Activated CD8-positive, alpha-beta T cell treated with anti-CD3 and anti-CD28 coated beads, Interleukin-2, amount 10 ng/mL, durations not matched to agents 7 days and 5 days (primary cell): ENCODE measurements at places on chromosomes 7 and 10. TPM values are rescaled to one million over a fixed set of nuclear protein-coding genes. Genes with fewer than 3 reads are reported as not detected.

DNA sequence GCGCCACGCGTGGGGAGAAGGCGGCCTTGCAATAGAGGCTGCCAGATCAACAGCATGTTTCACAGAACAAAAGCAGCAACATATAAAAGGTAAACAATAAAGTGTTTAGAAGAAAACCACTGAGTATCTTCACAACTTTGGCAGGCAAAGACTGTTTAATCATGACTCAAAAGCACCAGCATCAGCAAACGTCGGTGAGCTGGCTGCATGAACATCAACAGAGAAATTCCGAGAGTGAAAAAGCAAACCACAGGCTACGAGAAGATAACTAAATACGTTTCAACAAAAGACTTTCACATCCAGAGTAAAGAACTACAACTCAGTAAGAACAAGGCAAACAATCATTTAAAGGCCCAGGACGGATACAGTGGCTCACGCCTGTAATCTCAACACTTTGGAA lies 172.0 kb downstream of the MAD1L1 start:
- H3K27me3 ChIP-seq = no peaks in the 10 kb centered on the region
- DNase-seq = no peak
- H3K27ac ChIP-seq = no peak overlapping the region
- H3K4me3 ChIP-seq = no peak overlapping the region

DNA sequence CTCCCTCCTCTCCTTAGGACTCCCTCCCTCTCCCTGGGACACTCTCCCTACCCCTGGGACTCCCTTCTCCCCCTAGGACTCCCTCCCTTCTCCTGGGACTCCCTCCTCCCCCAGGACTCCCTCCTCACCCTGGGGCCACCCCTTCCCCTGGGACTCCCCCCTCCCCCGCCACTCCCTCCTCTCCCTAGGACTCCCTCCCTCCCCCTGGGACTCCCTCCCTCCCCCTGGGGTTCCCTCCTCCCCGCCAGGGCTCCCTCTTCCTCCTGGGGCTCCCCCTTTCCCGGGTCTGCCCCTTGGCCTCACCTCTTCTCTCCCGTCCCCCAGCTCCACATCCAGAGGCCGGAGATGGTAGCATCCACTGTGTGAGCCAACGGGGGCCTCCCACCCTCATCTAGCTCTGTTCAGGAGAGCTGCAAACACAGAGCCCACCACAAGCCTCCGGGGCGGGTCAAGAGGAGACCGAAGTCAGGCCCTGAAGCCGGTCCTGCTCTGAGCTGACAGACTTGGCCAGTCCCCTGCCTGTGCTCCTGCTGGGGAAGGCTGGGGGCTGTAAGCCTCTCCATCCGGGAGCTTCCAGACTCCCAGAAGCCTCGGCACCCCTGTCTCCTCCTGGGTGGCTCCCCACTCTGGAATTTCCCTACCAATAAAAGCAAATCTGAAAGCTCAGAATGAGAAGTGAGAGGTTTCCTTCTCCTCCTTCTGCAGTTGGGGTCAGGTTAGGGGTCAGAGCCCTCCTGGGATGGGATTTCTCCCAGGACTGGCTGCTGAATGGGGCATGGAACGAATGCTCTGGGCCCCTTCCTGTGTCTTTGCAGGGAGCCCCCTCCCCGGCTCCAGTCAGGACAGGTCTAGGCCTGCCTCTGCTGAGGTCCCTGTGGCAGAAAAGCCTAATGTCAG lies 1.4 kb upstream of the MUC17 start:
- no peaks in the 10 kb centered on the region for H3K36me3 ChIP-seq
- H3K27me3 ChIP-seq = no peaks in the 10 kb centered on the region
- peaks cover 25% of the 10 kb centered on the region for H3K4me1 ChIP-seq
- H3K27ac ChIP-seq = peak overlapping the region; percentile 78
- no peak for DNase-seq

DNA sequence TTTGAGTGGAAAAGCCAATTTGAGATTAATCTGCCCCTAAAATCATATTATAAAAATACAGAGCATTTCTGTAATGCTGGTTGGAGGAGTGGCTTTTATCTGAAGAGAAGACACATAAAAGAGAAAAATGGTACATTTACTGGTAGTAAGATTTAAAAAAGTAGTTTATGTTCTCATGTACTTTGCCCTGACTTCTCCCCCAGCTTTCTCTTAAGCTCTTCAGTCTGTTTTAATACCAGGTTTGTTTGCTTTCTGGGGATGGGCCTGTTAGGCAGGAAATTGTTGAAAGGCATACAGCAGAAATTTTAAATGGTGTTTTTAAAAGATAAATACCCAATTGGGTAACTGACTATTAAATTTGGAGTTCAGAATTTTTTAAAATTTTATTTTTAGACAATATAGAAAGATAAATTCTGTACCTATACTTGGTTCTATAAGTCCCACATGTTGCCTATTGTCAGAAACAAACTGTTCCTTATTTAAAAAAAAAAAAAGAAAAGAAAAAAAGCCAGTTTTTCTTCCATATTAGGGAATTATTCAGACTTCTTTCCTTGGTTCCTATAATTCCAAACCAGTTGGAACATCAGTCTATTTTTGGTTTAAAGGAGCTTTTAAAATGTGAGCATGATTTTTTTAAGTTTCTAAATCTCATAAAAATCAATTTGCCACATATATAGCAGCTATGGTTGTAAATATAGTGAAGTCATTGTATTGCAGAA lies 136.6 kb downstream of the ARID5B start:
- H3K36me3 ChIP-seq = peaks cover 35% of the 10 kb centered on the region
- DNase-seq = no peak

DNA sequence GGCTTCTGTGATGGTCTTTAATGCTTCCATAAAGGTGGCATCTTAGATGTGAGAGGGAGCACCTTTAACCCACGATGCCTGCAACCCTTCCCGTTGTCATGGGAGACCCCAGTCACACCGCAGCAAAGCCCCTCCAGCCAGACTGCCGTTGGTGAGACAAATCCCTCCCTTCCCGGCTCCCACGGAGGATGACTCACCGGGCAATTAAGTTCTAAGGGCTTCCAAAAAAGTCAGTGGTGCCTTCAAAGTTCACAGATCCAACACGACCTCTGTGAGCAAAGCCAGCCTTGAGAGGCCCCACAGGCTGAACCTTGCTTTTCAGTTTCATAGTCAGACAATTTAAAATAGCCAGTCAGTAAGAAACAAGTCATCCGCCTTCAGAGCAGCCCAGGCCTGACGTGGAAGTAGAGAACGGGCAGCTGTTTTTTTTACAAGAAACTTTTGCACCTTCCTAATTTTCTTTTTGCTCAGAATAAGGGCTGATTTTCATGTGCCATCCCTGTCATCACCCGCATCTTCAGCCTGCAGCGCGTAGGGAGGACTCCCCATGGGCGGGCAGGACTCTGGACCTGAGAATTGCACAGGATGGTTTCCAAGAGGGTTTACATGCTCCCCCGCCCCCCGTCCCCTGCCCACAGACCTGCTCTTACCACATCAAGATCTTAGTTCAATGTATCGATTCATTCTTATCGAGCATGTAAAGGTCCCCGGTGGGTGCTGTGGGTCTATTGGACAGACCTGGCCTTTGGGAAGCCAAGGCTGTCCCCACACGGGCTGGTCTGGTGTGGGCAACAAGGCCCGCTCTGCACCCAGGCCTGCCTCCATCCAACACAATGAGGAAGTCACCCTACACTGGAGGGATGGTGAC lies 333.9 kb downstream of the DNAJB6 start:
- H3K36me3 ChIP-seq = no peaks in the 10 kb centered on the region
- no peak for DNase-seq
- peaks cover 14% of the 10 kb centered on the region for H3K4me1 ChIP-seq
- H3K27ac ChIP-seq = no peak overlapping the region

GRCh38 chr7:100793806-100794660 lies 33.3 kb downstream of the EPHB4 start:
- H3K4me1 ChIP-seq = no peaks in the 10 kb centered on the region
- H3K27ac ChIP-seq = no peak overlapping the region
- DNase-seq = no peak
- no peak overlapping the region for H3K4me3 ChIP-seq
- no peaks in the 10 kb centered on the region for H3K27me3 ChIP-seq

- H3K4me1 ChIP-seq = peaks cover 13% of the 10 kb centered on the region
- H3K4me3 ChIP-seq = no peak overlapping the region
- no peaks in the 10 kb centered on the region for H3K36me3 ChIP-seq
- no peaks in the 10 kb centered on the region for H3K27me3 ChIP-seq
- H3K27ac ChIP-seq = no peak overlapping the region
These were observed 71.1 kb downstream of the INPP5A start for GRCh38 chr10:132608511-132609195.

DNA sequence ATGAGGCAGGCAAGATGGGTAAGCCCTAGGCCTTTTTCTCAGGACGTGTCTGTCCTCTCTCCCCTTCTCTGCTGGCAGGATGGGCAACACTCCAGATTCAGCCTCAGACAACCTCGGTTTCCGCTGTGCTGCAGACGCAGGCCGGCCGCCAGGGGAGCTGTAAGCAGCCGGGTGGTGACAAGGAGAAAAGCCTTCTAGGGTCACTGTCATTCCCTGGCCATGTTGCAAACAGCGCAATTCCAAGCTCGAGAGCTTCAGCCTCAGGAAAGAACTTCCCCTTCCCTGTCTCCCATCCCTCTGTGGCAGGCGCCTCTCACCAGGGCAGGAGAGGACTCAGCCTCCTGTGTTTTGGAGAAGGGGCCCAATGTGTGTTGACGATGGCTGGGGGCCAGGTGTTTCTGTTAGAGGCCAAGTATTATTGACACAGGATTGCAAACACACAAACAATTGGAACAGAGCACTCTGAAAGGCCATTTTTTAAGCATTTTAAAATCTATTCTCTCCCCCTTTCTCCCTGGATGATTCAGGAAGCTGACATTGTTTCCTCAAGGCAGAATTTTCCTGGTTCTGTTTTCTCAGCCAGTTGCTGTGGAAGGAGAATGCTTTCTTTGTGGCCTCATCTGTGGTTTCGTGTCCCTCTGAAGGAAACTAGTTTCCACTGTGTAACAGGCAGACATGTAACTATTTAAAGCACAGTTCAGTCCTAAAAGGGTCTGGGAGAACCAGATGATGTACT lies 13.1 kb downstream of the PHKG1 start:
- H3K36me3 ChIP-seq = peaks cover 35% of the 10 kb centered on the region
- no peaks in the 10 kb centered on the region for H3K4me1 ChIP-seq
- no peak for DNase-seq
- H3K4me3 ChIP-seq = no peak overlapping the region
- no peaks in the 10 kb centered on the region for H3K27me3 ChIP-seq
- no peak overlapping the region for H3K27ac ChIP-seq

GRCh38 chr7:141039376-141039775 lies 24.6 kb upstream of the MRPS33 start:
- H3K36me3 ChIP-seq = no peaks in the 10 kb centered on the region
- DNase-seq = no peak
- H3K4me3 ChIP-seq = no peak overlapping the region
- H3K27me3 ChIP-seq = peaks cover 12% of the 10 kb centered on the region
- H3K4me1 ChIP-seq = no peaks in the 10 kb centered on the region

GRCh38 chr7:152476551-152476950 lies 40.7 kb upstream of the KMT2C start:
- DNase-seq = no peak
- no peaks in the 10 kb centered on the region for H3K4me1 ChIP-seq
- no peak overlapping the region for H3K27ac ChIP-seq

- no peak for DNase-seq
- no peak overlapping the region for H3K27ac ChIP-seq
- H3K4me3 ChIP-seq = no peak overlapping the region
- peaks cover 35% of the 10 kb centered on the region for H3K4me1 ChIP-seq
- peaks cover 14% of the 10 kb centered on the region for H3K27me3 ChIP-seq
- no peaks in the 10 kb centered on the region for H3K36me3 ChIP-seq
These were observed 13.8 kb downstream of the CYTH3 start for GRCh38 chr7:6258440-6259182.

GRCh38 chr10:66926841-66927240 lies 1.0 kb downstream of the LRRTM3 start:
- H3K4me1 ChIP-seq = no peaks in the 10 kb centered on the region
- H3K4me3 ChIP-seq = no peak overlapping the region
- no peak overlapping the region for H3K27ac ChIP-seq
- peaks cover 32% of the 10 kb centered on the region for H3K27me3 ChIP-seq

GRCh38 chr7:4919969-4920766 lies 36.7 kb upstream of the RADIL start:
- no peaks in the 10 kb centered on the region for H3K27me3 ChIP-seq
- no peaks in the 10 kb centered on the region for H3K36me3 ChIP-seq
- no peaks in the 10 kb centered on the region for H3K4me1 ChIP-seq
- no peak for DNase-seq

GRCh38 chr7:30173058-30173897 lies 38.5 kb downstream of the MTURN start:
- no peaks in the 10 kb centered on the region for H3K36me3 ChIP-seq
- H3K4me1 ChIP-seq = no peaks in the 10 kb centered on the region
- no peak overlapping the region for H3K4me3 ChIP-seq
- no peak for DNase-seq

GRCh38 chr10:125982260-125982948 lies 86.0 kb downstream of the FANK1 start:
- H3K27ac ChIP-seq = no peak overlapping the region
- H3K27me3 ChIP-seq = no peaks in the 10 kb centered on the region
- peak; percentile 24 for DNase-seq
- H3K36me3 ChIP-seq = no peaks in the 10 kb centered on the region
- H3K4me1 ChIP-seq = no peaks in the 10 kb centered on the region

- DNase-seq = no peak
- peaks cover 6% of the 10 kb centered on the region for H3K36me3 ChIP-seq
- peak overlapping the region; percentile 94 for H3K4me3 ChIP-seq
- H3K27ac ChIP-seq = peak overlapping the region; percentile 95
- no peaks in the 10 kb centered on the region for H3K27me3 ChIP-seq
- peaks cover 46% of the 10 kb centered on the region for H3K4me1 ChIP-seq
These were observed 1.2 kb downstream of the TASOR2 start for GRCh38 chr10:5685764-5686240.

DNA sequence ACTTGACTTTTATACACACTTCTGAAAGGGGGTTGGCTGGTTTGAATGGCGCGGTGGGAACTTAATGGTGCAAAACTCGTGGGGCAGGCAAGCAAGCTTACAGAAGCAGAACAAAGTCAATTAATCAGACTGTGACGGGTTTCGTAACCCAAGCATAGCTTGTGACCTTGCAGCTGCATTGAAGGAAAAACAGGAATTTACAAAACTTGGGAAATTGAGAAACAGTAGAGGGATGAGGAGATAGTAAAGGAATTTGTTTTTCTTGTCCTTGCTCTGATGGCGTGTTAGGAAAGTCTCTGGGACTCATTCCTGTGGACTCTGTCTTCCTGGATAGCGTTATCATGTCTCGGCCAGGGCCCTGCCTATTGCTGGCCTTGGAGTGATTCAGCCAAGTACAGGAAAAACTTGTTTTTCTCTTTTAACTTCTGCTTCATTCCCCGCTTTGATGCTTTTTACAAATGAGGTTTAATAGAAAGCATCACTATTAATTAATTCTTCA lies 220.0 kb upstream of the KCND2 start:
- H3K36me3 ChIP-seq = no peaks in the 10 kb centered on the region
- no peak overlapping the region for H3K4me3 ChIP-seq
- H3K27ac ChIP-seq = no peak overlapping the region
- H3K27me3 ChIP-seq = no peaks in the 10 kb centered on the region

- peak; percentile 55 for DNase-seq
- H3K27me3 ChIP-seq = no peaks in the 10 kb centered on the region
- H3K4me1 ChIP-seq = peaks cover 75% of the 10 kb centered on the region
- peaks cover 4% of the 10 kb centered on the region for H3K36me3 ChIP-seq
- H3K4me3 ChIP-seq = peak overlapping the region; percentile 67
These were observed 10.2 kb upstream of the IL2RA start for GRCh38 chr10:6072215-6072934.

HTR7 gene
- not detected for total RNA-seq

CPXM2 gene
- not detected for total RNA-seq

PDIA4 gene
- 92.2 TPM for total RNA-seq

BICC1 gene
- not detected for total RNA-seq

CPA2 gene
- not detected for total RNA-seq

ANXA8 gene
- total RNA-seq = not detected

SPACDR gene
- 3.6 TPM for total RNA-seq

STK32C gene
- total RNA-seq = 21.1 TPM

ASB4 gene
- not detected for total RNA-seq

UPK3B gene
- total RNA-seq = 0.68 TPM

CRYGN gene
- 0.34 TPM for total RNA-seq

C10orf62 gene
- total RNA-seq = not detected

SLC4A2 gene
- 112 TPM for total RNA-seq

TSPAN12 gene
- not detected for total RNA-seq
